ENCODE measurements at places on chromosomes 2 and 18.

GRCh38 chr2:133053541-133053940, 383.5 kb upstream of the LYPD1 start:
- no peak for DNase-seq

DNA sequence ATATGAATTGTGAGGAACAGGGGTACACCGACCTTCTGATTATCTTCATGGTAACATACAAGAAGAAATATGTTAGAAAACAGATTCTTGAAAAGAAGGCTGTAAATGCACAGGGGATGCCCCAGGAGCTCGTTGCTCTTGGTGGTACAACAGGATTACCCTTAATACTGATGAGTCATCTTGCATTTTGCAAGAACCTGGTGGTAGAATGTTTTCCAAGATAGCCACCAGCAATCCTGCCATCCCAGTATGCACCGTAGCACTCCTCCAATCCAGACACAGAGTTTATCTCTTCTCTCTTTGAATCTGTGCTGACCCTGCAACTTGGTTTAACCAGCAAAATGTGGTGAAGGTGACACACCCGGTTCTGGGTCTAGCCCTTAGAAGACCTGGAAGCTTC, 238.3 kb downstream of the EN1 start:
- no peak for DNase-seq

DNA sequence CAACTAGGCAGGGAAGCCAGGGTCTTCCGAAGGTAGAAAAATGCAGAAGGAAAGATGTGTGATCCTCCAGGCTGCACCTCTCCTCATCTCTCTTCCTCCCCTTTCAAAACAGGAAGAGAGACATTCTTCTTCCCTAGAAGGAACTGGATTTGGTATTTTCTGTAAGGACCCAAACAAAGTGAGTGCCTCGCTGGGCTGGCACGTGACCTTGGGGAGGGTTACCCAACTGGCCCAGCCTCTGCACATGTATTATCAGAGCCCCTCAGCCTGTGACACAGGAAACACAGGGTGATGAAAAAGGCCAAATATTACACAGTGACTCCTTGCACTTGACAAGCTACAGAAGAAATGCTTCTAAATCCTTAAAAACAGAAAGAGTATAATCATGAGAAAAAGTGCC, 2.3 kb downstream of the HJURP start:
- DNase-seq = no peak

DNA sequence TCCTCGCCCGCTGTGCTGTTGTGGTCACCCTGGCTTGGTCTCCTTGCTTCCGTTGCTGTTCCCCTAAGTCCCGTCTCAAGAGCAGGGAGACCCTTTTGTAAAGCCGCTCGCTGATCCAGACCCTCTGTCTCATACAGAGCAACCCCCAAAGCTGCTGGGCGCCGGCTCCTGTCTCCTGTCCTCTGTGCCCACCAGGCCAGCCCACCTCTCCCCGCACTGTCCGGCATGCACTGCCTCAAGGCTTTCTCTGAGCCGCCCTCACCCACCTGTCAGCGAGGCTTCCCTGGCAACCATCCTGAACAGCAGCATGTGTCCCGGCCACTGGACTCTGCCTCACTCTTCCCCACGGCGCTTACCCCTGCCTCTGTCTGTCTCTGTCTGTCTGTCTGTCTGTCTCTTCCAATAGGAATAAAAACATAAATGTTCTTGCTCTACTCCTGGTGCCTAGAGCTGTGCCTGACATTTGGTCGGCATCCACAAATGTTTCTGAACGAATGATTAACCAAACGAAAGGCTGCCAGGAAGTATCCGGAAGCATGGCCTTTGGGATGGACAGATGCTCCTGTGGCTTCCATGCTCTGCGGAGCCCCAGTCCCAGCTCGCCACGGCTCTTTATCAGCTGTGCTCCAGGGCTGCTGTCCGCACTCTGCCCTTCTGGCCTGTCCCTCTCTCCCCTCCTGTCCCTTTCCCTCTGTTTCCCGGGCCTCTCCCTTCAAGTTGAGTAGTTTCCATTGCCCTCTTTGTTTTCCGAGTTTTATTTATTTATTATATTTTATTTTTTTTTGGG, 7.8 kb downstream of the COLEC11 start:
- DNase-seq = no peak

DNA sequence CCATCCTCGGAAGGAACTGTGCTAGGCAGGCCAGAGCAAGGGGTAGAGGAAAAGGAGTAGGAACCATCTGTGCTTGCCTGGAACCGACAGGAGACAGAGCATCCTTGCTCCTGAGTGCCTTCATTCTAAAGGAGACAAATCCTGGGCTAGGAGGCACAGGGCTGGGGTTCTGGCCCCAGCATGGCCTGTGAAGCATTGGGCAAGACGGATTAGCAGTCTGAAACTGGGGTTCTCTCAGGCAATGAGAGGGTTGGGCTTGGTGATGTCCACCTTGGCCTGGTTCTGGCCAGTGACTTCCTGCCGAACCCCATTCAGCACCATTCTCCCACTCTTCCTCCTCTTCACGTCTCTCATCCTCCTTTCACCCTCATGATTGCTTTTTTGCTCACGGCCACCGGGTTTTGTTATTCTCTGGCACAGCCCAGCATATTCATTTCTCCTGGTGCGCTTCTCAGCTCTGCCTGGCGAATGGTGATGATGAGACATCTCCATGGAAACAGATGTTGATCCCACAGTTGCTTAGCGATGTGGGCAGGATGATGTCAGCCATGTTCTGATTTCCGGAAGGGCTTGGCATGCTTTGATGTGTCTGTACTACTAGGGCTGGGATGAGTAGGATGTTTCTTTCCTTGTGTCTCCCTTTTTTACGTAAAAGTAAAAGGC, 127.7 kb downstream of the CAPN13 start:
- DNase-seq = no peak

DNA sequence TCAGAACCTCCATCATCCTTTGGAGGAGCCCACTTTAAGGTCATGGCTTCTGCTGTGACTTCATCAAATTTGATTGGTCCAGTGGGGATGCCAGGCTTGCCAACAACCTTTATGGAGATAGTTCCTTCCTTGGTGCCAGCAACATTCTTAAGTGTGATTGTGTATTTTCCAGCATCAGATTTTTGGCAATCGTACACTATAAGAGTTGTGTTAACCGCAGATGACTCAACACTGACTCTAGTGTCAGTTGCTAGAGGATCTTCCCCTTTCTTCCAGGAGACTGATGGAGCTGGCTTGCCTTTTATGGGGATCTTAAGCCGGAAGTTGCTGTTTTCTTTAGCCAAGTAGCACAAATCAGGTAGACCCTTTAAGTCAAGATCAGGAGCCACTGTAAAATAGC, 98.7 kb downstream of the PLEKHA3 start:
- DNase-seq = no peak

GRCh38 chr2:119282146-119282995, 58.7 kb downstream of the STEAP3 start:
- DNase-seq = no peak

DNA sequence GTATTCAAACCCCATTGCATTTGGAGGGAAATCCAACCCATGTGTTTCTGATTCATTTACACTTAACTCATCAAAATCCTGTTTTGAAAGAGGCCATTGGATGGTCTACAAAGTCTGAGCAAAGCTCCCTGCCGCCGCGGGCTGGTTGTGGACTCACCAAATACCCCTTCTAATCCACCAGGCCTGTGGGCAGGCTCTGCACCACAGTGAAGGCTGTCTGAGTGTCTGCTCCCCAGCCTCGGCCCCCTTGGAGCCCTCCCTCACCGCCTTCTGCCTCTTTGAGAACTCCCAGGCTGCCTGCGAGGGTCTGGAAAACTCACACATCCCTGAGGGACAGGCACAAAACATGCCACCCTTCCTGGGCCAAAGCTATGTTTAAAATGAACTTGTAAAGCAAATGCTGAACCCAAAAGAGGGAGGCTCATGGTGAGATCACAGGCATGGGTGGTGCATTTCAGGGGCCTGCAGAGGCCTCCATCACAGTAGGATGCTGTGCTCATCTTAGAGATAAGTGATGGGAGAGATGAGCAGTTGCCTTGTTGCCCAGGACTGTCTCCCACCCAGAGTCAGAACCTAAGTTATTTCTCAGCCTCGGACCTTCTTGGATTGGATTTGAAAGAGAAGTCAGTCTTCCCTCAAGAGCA, 225.0 kb downstream of the CYP26B1 start:
- no peak for DNase-seq

DNA sequence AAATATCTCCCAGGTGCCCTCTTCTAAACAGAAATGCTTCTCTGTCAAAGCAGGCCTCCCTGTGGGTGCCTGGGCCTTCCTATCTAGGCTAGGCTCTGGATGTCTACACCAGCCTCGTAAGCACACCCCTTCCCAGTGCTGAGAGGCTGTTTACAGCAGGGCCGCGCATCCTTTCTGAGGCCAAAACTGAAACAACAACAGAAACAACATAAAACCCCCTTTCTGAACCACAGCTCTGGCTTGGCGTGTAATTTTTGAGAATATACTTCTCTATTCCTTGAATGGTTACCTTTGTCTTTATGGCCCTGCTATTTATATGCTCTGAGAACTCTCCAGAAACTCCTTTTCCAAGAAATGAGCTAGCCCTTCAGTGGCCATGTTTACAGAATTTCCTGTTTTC, 118.4 kb downstream of the BCL2L11 start:
- no peak for DNase-seq

GRCh38 chr2:44543773-44544725, 182.3 kb downstream of the CAMKMT start:
- no peak for DNase-seq

DNA sequence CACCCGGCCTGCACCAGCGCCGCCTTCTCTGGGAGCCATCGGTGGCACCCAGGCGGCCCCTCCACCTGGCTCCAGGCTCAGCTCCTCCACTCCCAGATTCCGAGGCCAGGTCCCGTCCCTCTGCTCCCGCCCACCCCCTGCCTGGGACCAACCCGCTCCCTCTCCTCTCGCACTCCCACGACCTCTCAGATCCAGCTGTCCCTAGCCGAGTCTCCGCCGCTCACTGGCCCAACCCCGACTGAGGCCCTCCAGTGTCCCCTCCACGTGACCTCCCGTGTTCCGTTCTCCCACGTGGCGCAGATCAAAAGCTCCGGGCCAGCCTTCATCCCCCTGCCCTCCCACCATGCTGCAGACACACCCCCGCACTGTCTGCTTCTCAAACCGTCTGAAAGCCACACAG, 14.4 kb upstream of the SALL3 start:
- DNase-seq = no peak

DNA sequence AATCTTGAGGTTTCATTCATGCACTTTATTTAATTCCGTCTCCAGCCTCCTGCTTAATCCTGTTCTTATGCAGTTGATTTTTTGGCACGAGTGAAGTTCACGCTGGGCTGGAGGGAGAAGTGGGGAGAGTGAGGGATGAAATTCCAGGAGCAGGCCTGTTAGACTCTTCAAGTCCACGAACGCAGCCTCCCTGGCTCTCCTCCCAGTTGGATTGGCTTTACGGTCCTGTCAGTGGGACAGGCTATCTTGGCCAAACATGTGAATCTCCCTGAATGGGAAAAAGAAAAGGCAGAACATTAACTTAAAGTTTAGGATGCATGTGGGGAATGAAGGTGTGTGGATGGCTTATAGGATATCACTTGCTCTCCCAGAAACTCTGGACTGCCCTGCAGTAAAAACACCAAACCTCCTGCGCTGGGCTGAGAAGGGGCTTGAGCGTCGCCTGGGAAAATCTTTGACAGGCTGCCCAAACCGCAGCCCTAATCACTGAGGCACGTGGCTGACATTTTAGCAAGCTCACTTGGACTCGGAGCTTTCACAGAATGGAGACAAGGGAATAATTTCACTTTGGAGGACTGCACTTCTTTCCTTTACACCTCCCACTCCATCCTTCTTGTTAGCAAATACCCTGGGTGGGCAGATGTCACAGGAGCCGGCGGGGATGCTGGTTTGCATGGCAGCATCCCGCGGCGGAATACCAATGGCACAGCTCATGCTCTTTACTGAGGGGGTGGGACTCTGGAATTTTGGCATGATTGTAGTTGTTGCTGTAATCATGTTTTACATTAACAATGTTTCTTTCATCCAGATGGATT, 93.9 kb downstream of the ACKR3 start:
- no peak for DNase-seq

- DNase-seq = no peak
These were observed 2.8 kb upstream of the NCL start for GRCh38 chr2:231467016-231467545.

- DNase-seq = no peak
These were observed 153.3 kb upstream of the NDUFV2 start for GRCh38 chr18:8949206-8949605.

GRCh38 chr2:118987886-118988285, 45.9 kb downstream of the MARCO start:
- DNase-seq = no peak

GRCh38 chr18:6271585-6271984, 143.1 kb downstream of the L3MBTL4 start:
- DNase-seq = no peak

- DNase-seq = no peak
These were observed 52.2 kb downstream of the NCOA1 start for GRCh38 chr2:24543252-24543651.

DNA sequence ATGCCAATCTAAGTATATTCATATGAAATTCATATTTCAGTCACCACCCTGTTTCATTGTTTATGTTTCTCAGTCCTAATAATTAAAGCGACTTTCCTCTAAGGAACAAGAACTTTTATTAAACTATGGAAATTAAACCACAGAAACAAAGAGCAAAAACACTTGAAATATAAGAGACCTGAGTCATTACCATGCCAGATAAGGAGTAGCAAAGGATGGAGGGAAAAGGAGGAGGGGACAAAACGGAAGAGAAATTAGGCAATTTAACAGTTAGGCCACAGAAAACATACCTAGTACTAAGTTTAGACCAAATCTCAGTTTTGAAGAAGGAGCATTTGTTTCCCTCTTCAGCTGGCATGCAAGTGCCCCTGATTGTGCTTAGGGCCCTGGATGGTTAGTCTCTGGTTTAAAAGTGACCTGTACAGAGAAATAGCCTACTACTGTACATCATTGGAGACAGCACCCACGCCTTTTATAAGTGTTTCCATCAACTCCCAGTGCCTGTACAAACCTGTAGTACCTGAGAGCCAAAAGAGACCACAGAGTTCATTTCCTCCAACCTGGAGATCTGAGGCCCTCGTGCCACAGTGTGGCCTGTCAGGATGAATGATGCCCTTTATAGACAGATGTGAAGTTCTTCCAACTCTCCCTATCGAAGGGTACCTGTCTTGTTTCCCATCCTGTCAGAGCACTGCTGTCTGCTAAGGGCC, 74.5 kb downstream of the SPATS2L start:
- no peak for DNase-seq

GRCh38 chr2:23556929-23557328, 171.9 kb downstream of the KLHL29 start:
- DNase-seq = no peak

All from AG04449 (cell line).